Purkinje cell (primary cell): ENCODE measurements at places on chromosomes 16 and 17. TPM values are rescaled to one million over a fixed set of nuclear protein-coding genes. Genes with fewer than 3 reads are reported as not detected.

Gene CHRNE
- not detected in 2 replicates for polyA plus RNA-seq

Gene PLA2G10
- 0.73 and 1.2 TPM in 2 replicates for polyA plus RNA-seq

Gene PRR29
- polyA plus RNA-seq = not detected in 2 replicates

Gene CRHR1
- 0.28 and 1.4 TPM in 2 replicates for polyA plus RNA-seq

Gene LLGL2
- not detected in 2 replicates for polyA plus RNA-seq

Gene GRIN2A
- 20.5 and 22.1 TPM in 2 replicates for polyA plus RNA-seq

Gene EME1
- 0.35 TPM in 1 of 2 replicates, not detected in the other for polyA plus RNA-seq

Gene SLC6A2
- polyA plus RNA-seq = not detected in 2 replicates

Gene PGS1
- 8.0 TPM in 2 replicates for polyA plus RNA-seq
